ENCODE measurements at places on chromosomes 2 and 18. TPM values are rescaled to one million over a fixed set of nuclear protein-coding genes. Genes with fewer than 3 reads are reported as not detected.

Gene STK25
- total RNA-seq, result 268 TPM

Gene TGFA
- 0.22 TPM for total RNA-seq

Gene SERPINB3
- total RNA-seq, result not detected

Gene AQP12A
- not detected for total RNA-seq

Gene TMEM200C
- 0.04 TPM for total RNA-seq

Gene PGAP1
- 5.2 TPM for total RNA-seq

Gene DUSP2
- 2.1 TPM for total RNA-seq

Gene AGXT
- total RNA-seq, result not detected

Gene ANO7
- 0.36 TPM for total RNA-seq

Gene XIRP2
- 4,345 TPM for total RNA-seq

Gene AMER3
- not detected for total RNA-seq

Gene ZSCAN30
- 9.0 TPM for total RNA-seq

Gene ARHGAP15
- total RNA-seq, result 1.9 TPM

Gene XDH
- total RNA-seq, result 0.36 TPM
